ENCODE measurements at places on chromosomes 12 and 14.

DNA sequence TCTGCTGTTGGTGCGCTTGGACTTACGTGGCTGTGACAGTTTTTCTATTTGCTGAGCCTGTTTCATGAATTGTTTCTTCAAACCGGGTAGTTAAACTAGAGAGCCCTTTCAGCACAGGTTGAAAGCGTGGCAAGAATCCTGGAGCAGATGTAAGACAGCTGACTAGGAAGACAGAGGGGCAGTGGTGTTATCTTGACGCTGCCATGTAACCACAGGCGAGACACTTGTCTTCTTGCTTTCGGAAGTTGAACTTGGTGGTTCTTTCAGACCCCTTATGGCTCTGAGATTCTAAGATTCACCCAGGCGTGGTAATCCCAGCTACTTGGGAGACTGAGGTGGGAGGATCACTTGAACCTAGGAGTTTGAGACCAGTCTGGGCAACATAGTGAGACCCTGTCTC, 4.3 kb downstream of the EMP1 start:
- no peak for DNase-seq

DNA sequence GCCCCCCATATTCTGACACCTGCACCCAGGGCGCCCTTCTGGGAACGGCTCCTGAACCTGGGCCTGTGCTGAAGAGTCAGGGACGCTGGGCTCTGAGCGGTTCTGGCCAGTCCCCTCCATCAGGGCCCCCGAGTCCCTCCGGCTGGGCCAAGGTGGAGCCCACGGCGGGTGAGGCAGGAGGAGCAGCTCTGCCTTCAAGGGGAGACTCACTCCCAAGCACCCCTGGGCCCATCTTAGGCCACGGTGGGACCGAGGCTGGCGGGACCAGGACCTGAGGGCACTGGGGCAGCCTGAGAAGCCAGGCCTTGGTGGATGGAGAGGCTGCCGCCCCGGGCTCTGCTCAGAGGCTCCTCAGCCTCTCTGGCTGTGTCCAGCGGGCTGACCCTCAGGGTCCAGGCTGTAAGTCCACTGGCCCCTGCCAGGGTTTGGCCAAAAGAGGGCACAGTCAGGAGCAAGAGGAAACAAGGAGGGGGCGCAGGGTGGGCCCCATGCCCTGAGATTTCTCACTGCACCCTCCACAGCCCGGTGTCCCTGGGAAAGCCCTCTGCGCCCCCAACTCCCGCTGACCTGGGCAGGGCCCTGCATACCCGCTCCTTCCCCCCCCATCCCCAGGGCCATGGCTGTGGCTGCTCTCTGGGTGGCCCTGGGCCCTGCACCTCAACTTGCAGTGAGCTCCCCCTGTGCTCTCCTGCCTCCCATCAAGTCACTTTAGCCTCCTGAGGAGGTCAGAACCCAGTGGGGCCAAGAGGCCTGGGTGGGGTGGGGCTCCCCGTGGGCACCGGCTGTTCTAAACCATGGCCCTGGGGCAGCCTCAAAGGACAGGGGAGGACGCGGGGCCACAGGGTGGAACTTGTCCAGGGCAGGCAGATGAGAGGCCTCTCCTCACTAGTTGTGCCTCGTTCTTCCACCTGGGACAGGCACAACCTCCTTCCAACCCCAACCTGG, 266.4 kb upstream of the SFSWAP start:
- no peak for DNase-seq

GRCh38 chr12:57740656-57741412, 2.3 kb upstream of the AGAP2 start:
- DNase-seq, result no peak

GRCh38 chr14:73789989-73790581, 61.5 kb upstream of the PTGR2 start:
- peak; percentile 96 for DNase-seq

DNA sequence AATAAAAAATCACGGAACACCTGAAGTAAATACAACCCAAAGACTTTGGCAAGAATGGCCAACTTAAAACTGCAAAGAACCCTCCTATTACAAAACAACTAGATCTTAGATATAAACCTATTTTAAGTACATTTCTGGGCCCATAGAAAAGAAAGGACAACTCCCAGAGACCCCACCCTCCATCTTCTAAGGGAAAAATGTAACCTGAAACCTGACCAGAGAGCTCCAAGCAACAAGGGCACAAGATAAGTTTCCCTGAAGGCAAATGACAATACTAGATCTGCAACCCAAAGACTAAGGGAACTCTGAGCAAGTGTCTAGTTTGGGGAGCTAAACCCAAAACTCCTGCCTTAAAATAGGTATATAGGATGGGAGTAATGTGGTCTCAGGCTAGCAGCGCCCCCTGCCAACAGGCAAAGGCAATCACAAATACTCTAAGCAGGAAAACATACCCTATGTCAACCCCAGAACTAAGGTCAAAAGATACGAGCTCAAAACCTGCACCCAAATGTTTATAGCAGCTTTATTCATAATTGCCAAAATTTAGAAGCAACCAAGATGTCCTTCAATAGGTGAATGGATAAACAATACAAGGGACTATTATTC, 218.9 kb downstream of the ITPR2 start:
- no peak for DNase-seq

DNA sequence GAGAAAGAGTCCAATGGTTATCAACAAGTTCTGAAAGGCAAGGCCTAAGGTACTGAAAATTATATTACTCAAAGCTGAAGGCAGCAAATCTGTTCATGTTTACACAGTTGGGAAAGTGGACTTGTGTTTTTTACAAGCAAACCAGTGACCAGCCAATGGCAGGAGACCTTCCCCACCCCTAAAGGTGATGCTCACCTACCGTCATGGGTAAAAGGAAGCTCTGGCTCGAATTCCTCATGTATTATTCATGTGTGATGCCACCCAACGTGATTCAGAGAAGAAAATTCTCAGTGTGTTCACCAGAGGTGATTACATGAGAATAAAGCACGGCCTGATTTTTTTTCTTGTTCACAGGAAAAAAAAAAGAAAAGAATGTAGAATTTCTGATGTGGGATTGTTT, 1161.2 kb upstream of the SEL1L start:
- DNase-seq, result no peak

DNA sequence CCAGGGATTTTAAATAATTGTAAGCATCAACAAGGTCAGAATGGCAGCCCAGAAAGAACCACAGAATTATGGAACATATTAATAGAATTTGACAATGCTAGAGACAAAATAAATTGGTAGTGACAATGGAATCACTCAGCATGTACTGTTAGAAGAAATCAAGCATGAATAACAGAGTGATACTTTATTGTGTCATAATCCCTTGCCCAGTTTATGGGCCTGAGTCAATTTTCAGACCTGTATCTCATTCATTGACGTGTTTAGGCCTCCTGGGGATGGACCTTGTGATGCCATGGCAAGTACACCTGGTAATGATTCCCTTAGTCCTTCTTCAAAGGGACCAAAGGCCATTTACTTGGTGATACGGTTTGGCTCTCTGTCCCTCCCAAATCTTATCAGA, 12.8 kb upstream of the CCDC91 start:
- DNase-seq, result no peak

- DNase-seq, result no peak
Observed at GRCh38 chr12:8831116-8831515, 8.7 kb downstream of the A2ML1 start.

GRCh38 chr12:3202734-3203446, 125.7 kb downstream of the TSPAN9 start:
- no peak for DNase-seq

GRCh38 chr12:128852026-128852698, 1.1 kb upstream of the GLT1D1 start:
- DNase-seq, result no peak

DNA sequence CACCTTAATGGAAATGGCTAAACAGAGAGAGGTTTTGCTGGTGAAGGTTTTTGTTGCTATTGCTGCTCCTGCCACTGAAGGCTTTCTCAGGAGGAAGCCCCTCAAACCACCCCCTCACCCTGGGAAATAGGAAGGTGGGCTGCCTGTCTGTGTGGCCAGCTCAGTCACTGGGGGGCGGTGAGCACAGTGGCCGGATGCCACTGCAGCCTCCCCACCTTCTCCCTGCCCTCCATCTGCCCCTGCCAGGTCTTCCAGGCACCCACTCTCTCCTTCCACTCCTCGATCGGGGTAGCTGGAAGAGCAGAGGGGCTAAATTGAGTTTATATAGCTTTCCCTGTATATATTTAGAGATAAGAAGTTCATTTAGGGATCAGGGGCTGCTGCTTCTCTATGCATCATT, 80.8 kb downstream of the PAPOLA start:
- DNase-seq, result no peak

- DNase-seq, result no peak
Observed at GRCh38 chr12:115813256-115813655, 464.2 kb downstream of the MED13L start.

DNA sequence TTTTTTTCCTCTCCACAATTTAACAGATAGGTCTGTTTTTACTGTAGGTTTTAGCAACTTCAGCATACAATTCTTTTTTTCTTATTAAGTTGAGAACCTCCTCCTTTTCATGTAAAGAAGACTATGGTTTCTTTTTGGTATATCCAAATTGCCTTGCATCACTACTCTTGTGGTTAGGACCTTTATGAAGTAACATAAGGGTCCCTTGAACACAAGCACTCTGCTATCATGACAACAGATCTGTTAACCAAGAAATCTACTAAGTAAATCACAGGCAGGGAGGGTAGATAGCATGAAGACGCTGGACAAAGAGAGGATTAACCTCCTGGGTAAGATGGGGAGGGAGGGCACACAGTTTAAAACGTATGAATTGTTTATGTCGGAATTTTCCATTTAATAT, 380.6 kb downstream of the CCDC91 start:
- DNase-seq, result no peak

- no peak for DNase-seq
Observed at GRCh38 chr14:80310938-80311750, 99.8 kb upstream of the DIO2 start.

- no peak for DNase-seq
Observed at GRCh38 chr12:64097366-64098105, 124.6 kb downstream of the KICS2 start.

DNA sequence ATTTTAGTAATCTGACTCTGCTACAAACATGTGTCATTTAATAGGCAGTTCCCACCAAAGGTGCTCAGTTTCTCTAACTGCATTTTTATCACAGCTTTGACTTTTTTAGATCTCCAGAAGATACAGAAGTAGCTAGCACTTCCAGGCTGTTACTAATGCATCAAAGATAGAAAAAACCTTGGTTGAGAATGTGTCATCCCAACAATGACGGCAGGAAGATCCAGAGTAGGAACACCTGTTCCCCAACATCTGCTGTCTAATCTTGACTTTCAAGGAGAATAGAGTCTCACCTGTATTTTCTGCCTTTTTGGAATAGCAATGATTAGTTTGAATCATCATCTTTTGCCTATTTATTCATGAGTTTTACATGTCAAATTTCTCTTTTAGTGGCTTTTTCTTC, 45.0 kb downstream of the ARMH4 start:
- DNase-seq, result no peak

- DNase-seq, result no peak
Observed at GRCh38 chr14:94768521-94769390, 1.2 kb downstream of the GSC start.

DNA sequence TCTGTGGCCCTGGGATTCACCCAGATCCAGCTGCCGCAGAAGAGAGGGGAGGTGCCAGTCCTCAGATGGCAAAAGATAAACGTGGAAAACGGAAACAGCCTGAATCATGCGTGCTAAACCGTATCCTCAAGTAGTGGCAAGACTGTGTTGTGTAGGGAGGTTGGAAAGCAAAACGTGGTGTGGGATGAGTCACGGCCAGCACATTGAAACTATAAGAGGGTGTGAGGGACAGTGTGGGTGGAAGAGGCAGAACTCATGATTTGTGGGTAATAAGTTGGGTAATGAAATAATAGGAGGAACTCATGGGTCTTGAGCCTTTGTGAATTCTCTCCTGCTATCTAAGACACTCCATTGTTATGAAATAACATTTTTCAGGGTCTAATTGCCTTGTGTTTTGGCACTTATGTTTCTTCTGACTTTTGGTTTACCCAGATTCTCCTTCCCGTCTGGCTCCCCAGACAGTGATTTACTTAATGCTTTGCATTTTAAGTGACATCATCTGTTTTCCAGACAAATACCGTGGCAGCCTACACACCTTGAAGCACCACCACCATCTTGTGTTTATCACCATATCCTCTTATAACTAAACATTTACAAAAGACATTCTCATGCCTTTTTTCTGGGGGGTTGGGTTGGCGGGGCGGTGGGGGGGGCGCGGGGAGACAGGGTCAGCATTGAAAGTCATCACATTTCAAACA, 62.3 kb upstream of the PTCSC3 start:
- DNase-seq, result peak; percentile 27

DNA sequence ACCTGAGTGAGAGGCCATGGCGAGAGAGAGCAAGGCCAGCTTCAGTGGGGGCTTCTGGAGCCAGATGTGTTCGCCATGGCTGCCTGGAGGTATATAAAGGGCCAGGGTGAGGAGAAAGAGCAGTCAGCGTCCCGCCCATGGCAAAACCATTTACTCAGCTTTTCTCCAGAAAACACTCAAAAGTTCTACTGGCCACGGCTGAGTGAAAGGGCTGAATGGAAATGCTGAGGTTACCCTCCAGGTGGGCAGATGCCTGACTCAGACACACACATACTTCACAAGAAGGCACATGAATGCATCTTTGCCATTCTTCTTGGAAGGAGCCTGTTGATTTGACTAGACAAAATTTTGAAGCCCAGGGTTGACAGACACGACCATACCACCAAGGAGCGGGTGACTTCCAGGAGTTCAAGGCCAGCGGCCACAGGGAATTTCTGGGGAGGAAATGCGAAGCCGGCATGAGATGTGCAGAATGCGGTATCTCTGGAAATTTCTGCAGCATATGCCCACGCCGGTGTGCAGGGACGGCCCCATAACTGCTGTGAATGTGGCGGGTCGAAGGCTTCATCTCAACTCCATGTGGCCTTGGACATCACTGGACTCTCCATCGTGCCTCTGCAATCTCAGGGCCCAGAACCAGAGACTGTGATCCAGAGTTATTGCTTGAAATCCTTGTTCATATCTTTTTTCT, at the start of gene IL31:
IL31 (minus strand) TSS at position 67 of the 691 bp plus-strand sequence; CDS start at position 18, 49 bp downstream.
- no peak for DNase-seq

DNA sequence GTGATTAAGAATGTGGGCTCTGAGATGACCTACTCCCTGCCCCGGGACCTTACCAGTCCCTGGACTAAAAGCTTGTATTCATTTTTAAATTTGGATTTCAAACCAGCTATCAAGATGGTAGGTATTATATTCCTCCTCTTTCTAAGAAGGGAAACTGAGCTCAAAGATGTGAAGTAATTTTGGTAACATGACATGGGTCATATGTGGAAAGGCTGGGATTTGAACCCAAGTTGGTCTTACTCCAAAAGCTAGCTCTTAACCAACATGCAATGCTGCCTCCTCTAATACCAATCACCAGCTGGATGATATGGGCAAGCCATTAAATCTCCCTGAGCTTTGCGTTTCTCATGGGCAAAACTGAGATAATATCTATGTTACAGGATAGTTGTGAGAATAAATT, 166.4 kb upstream of the SLC38A2 start:
- no peak for DNase-seq

DNA sequence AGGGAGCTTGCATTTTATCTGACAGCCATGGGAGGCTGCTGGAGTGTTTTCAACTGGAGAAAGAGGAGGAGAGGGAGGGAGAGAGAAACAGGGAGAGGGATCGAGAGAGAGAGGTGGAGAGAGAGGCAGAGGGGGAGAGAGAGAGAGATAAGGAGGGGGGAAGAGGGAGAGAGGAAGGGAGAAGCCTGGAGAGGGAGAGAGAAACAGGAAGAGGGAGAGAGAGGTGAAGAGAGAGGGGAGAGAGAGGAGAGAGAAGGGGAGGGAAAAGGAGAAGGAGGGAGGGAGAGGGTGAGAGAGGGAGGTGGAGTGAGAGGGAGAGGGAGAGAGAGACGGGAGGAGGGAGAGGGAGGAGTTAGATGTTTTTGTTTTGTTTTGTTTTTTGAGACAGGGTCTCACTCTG, 45.6 kb downstream of the DNAH10 start:
- no peak for DNase-seq
